ENCODE measurements at places on chromosomes 6 and 20. TPM values are rescaled to one million over a fixed set of nuclear protein-coding genes. Genes with fewer than 3 reads are reported as not detected.
A peak's percentile ranks its signal among the peaks of the same experiment; 100 is the strongest.

GRCh38 chr6:41445261-41445660 lies 100.9 kb upstream of the FOXP4 start:
- DNase-seq: peak; percentile 52

DNA sequence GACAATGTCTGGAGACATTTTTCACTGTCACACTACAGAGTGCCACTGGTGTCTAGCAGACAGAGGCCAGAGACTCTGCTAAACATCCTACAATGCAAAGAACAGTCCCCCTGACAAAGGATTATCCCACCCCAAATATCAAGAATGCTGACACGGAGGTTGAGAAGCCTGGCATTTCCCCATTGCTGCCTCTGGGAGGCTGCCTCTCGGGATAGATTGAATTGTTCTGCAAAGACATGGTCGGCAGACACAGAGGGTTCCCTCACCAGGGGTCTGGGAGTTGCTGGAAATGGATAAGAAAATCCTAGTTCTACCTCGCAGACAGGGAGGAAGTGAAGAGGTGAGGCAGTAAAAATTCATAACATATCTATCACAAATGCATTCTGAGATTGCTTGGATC lies 166.4 kb upstream of the AGPAT4 start:
- DNase-seq: no peak

GRCh38 chr6:126233192-126233591 lies 106.7 kb upstream of the CENPW start:
- peak; percentile 30 for DNase-seq

GRCh38 chr20:21719592-21720214 lies 14.2 kb downstream of the PAX1 start:
- peak; percentile 68 for DNase-seq

DNA sequence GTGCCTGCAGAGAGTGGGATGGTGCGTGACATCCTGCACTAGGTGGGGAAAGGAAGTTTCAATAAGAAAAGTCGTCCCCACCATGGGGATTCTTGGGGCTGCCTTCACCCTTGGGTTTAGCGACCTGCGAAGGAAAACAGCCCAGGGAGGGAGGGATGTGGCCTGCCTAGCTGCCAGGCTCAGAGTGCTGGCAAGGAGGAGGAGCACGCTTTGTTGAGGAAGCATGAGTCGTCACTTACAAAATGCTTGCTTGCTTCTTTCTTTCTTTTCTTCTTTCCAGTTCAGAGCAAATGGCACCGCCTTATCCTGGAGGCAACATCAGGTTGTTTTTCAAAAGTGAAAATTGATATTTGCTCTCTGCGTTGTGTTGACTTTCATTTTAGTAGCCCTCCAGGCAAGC lies 123.2 kb downstream of the TFAP2C start:
- no peak for DNase-seq

DNA sequence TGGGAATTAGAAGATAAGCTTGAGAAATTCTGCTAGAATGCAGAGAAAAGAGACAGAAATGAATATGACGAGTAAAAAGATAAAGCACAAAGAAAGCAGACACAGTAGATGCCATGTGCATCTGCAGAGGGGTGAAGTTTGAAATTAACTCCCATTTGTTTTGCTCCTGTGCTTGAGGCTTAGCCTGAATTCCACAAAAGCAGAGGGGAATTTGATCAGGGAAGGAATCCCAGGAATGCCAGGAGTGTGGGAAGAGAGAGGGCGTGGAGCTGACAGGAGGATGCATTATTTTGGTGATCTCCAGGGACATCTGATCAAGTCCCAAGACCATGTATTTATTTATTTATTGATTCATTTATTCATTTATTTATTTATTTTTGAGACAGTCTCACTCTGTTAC lies 55.6 kb downstream of the SLC22A1 start:
- DNase-seq: no peak

- no peak for DNase-seq
Measured at GRCh38 chr20:63745961-63746731, 6.6 kb downstream of the SLC2A4RG start.

- DNase-seq: peak; percentile 91
Measured at GRCh38 chr6:71478834-71479541, 190.4 kb downstream of the OGFRL1 start.

DNA sequence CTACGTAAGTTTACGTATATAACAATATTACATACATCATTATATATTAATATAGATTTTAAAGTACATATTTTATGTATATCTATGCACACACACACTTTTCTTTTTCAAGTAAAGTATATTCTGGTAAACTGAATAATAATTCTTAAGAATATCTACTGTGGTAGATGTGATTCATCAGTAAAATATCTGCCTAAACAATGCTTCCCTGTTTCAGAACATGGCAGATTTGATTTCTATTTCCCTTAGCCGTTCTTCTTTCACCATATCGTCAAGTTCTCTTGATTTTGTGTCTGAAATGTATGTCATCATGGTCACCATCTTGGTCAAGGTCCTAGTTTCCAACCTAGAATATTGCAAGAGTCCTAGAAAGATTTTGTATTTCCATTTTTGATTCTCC lies 195.6 kb downstream of the HDGFL1 start:
- DNase-seq: peak; percentile 47

- DNase-seq: peak; percentile 37
Measured at GRCh38 chr6:33566182-33567084, 13.6 kb downstream of the BAK1 start.

- DNase-seq: no peak
Measured at GRCh38 chr20:60060593-60060992, 102.4 kb downstream of the CDH26 start.

DNA sequence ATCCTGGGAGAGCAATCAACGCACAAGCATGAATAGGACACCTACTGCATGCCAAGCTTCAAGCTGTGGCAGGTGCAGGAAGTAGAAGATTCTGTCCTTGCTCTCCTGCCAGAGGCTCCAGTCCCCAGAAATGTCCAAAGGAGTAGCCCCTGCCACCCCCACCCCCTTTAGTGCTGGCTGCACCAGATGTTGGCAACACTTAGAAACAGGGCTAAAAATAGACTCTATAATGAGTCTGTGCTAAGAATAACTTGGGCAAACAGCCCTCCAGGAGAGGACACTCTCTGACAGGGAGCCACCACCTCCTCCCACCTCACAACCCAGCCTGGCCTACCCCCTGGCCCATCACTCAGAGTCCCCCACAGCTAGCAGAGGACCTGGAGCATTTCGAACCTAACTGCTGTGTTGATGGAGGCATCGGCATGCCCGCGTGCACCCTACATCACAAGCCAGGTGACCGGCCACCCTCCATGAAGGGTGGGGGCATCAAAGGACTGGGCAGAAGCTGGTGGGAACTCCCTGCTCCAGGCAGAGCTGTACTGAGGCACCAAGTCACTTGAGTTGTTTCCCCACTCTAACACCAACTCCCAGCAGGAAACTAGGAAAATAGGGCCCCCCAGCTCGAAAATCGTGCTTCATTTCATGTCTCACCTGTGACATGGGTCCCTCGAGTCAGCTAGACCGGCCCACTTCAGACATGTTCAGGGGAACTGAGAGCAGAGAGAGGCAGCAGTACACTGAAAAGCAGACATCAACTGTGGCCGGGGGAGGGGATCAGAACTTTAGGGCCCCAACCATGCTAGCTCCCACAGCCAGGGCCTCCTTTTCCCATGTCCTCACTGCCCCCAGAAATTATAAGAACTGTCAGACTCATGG lies 18.7 kb downstream of the TFEB start:
- no peak for DNase-seq

GRCh38 chr20:58853976-58854637 lies 1.6 kb downstream of the GNAS start:
- DNase-seq: no peak

GRCh38 chr6:153103319-153103655 lies 27.8 kb downstream of the RGS17 start:
- DNase-seq: no peak

- DNase-seq: no peak
Measured at GRCh38 chr6:118768904-118769325, 117.5 kb upstream of the CEP85L start.

GRCh38 chr6:33123181-33123580 lies 47.4 kb downstream of the HLA-DPB1 start:
- no peak for DNase-seq

DNA sequence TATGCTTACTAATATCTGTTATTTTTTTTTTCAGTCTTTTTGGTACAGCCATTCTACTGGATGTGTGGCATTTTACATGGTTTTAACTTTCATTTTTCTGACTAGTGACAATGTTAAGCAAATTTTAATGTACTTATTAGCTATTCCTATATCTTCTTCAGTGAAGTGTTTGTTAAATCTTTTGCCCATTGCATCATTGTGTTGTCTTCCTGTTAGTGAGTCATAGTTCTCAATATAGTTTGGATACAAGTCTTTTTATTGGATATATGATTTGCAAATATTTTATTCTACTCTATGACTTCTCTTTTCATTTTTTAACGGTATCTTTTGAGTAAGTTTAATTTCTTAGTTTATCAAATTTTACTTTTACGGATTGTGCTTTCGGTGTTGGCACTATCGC lies 519.4 kb downstream of the CDKAL1 start:
- DNase-seq: peak; percentile 51

DNA sequence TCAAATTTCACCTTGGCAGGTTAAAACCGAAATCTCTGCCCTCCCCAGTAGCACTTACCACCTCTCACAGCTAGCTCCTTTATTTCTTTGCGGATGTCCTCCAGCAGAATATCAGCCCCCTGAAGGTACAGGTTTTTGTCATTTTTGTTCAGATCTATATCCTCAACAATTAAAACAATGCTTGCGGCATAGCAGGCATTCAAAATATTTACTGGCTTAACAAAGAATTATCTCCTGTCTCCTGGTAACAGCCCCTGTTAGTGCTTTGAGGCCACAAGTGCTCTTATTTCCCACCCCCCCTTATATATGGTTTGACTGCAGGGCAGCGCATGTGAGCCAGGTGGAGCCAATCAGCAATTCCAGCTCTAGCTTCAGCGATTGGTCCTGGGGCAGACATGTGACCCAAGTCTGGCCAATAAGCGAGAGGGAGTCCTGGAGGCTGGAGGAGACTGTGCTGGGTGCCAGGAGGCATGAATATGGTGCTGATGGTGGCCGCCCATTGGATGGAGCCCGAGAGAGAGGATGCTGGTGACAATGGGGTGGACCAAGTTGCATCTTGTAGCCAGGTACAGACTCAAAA lies 21.0 kb downstream of the SULF2 start:
- no peak for DNase-seq

DNA sequence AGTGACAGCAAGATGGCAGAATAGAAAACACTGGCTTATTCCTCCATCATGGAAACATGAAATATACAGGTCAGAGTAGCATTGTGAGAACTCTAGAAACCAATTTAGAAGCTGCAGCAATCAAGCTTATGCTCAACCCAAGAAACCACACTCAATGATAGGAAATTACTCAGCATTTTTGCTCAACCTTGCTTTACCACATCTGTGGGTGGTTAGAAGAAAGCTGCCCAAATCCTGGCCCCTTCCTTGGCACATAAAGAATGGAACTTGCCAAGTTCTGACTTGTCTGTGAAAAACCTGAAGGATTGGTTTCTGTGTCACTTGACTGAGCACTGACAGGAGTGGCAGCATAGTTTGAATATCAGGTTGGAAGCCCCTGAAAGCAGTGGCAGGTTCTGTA lies 108.0 kb upstream of the MOCS1 start:
- DNase-seq: no peak

GRCh38 chr20:25254986-25255680 lies 7.2 kb downstream of the PYGB start:
- DNase-seq: no peak

GRCh38 chr20:37911838-37912281 lies 8.9 kb downstream of the VSTM2L start:
- no peak for DNase-seq

GRCh38 chr6:114650891-114651290 lies 308.1 kb upstream of the HS3ST5 start:
- DNase-seq: no peak

GRCh38 chr6:151178373-151178772 lies 61.4 kb upstream of the AKAP12 start:
- DNase-seq: no peak

GRCh38 chr6:13413466-13413862 lies 73.9 kb downstream of the GFOD1 start:
- DNase-seq: peak; percentile 86

GRCh38 chr6:107819964-107820337 lies 4.2 kb downstream of the SCML4 start:
- DNase-seq: no peak

DNA sequence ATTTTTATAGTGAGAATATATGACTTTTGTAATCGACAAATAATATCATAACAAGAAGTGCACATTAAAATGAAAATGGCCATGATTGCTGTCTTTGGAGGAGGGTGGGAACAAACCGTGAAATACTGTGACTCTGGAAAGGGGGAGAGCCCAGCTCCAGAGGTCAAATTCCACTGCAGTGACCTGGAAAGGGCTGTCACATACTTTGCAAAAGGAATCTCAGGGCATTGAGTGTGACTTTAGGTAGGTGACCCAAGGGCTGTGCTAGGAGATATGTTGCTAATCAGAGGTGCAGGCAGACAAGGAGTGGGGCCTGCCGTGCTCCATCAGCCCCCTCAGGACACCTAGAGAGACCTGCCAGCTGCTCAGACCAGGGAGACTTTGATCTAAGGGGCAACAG lies 28.1 kb upstream of the BMP7 start:
- DNase-seq: no peak

- no peak for DNase-seq
Measured at GRCh38 chr6:114144887-114145851, 174.2 kb upstream of the HDAC2 start.

DNA sequence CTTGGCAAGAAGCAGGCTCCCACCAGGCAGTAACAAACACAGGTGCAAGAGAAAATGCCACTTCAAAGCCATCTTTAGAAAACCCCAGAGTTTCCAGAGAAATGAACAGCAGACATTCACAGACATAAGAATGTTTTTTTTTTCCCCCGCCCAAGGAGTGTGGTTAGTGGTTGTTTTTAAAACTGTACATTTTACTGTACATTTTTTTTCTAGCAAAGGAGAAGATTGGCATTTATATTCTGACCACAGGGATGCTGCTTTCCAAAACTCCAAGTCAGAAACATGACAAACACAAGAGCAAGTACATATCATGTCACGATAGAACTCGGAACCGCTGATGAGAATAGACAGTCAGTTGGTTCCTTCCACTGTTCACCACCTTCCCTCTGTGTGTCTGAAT lies 197.9 kb downstream of the LRFN2 start:
- no peak for DNase-seq

GABRR1 gene
- not detected for total RNA-seq

ULBP3 gene
- total RNA-seq: 6.2 TPM

SALL4 gene
- 0.51 TPM for total RNA-seq

HRH3 gene
- total RNA-seq: not detected

COL12A1 gene
- total RNA-seq: 1,023 TPM

EEF1A2 gene
- 1.7 TPM for total RNA-seq
